Effector CD8-positive, alpha-beta T cell (primary cell): ENCODE measurements at places on chromosomes 12 and 14.

- DNase-seq = no peak
Measured at GRCh38 chr14:93153121-93153520, 31.6 kb downstream of the MOAP1 start.

DNA sequence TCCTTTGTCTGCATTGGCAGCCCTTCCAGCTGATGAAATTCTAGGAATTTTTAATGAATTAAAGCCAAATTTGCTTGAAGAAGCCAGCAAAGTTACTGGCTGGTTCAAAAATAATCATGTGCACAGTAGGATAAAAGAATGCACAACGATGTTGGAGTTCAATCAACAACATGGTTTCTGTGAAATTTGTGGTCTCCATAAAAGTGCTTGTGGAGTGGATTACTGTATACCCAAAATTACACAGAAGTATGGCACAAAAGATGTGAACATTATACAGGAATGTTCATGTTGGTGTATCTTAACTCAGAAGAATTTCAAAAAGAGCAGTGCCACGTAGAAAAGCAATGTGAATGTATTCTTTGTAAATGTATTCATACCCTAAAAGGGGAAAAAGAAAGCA lies 105.0 kb upstream of the METAP2 start:
- no peak for DNase-seq

DNA sequence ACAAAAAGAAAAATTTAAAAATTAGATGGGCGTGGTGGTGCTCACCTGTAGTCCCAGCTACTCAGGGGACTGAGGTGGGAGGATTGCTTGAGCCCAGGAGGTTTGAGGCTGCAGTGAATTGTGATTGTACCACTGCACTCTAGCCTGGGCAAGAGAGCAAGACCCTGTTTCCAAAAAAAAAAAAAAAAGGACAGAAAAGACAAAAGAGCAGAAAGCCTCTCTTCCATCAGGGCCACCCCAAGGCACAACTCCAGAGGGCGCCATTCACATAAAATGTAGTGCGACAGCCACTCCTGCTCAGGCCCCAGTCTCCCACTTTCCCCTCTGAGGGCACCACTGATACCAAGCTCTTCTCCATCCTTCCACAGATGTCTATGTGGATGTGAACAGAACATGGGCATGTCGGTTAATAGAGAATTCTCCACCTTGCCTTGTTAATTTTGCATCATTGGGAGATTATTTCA lies 41.8 kb downstream of the DGLUCY start:
- DNase-seq = no peak

DNA sequence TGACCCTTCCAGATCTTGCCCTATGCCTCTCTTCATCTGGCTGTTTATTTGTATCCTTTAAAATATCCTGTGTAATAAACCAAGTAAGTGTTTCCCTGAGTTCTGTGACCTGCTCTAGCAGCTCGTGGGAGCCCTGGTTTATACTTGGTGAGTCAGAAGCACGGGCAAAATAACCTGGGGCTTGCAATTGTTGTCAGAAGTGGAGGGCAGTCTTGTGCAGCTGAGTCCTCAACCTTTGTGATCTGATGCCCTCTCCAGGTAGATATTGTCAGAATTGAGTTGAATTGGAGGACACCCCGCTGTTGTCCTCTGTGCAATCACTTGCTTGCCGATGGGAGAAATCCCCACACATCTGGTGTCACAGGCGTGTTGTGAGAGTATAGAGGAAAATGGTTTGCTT lies 62.5 kb upstream of the PRICKLE1 start:
- no peak for DNase-seq

GRCh38 chr12:70919176-70919575 lies 1.4 kb downstream of the PTPRR start:
- DNase-seq = no peak

DNA sequence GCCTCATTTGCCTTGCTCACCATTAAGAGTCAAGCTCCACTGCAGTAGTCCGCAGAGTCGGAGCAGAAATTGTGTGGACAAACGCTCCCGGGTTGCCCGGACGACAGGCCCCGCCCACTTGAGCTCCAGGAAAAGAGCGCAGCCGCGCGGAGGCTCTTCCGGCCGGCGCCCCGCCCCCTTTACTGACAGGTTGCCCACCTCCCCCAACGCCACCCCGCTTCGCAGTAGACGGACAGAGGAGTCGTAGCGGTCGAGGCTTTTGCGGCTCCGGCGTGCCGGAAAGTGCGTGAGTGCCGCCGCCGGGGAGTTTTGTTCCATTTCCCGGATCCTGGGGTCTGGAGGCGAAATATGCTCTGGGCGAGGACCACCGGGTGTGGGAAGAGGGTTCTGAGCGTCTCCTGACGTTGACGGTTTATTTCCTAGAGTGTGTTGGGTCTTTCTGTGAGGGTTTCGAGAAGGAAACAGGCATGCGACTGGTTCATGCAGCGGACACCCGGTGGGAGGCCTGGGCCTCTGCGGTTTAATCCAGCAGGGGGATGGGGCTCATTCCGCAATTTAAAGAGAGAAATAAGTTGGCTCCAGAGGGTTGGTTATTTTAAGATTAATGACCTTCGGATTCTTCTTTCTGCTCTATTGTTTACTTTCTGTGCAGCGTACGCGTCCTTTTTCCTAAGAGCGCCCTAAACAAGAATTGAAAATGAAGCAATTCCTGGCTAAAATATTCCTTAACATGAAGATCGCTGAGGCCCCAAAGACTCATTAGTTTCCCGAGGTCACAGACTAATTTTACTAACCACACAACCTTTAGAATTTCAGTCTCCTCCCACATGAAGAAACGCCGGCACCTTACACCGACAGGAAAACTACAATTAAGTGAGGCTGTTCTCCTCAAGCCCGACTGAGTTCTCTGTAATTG lies at the start of the genes DNAI7 and ETFRF1:
TSS of gene DNAI7 (minus strand) at position 105 of the 916 bp plus-strand sequence. CDS start at position 23, 82 bp downstream.
TSS of gene ETFRF1 (plus strand) at position 182 of the 916 bp plus-strand sequence. CDS start 8,720 bp downstream, outside the sequence.
- DNase-seq = peak; percentile 94

DNA sequence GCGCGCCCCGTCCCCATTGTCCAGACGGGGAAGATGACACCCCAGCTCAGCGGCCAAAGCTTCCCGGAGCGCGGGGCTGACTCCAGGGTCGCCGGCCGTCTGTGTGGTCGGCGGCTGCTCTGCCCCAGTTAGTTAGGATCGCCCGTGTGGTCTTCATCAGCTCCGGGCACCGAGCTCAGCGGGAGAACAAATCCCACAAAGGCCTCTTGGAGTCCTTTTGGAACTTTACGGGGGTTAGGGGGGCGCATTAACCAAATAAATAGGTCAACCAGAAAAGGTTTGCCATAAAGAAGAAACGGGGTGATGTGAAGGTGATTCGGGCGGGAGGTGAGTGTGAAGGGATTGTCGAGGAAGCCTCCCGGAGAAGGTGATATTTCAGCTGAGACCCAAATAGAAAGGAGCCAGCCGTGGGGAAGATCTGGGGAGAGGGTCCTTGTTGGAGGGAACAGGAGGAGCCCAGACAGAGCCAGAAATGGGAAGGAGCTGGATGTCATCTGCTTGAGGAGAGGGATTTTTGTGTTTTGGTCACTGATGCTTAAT lies 697 bp downstream of the ATP6V0A2 start:
- DNase-seq = no peak

GRCh38 chr14:52318062-52318461 lies 4.0 kb downstream of the PTGER2 start:
- no peak for DNase-seq

DNA sequence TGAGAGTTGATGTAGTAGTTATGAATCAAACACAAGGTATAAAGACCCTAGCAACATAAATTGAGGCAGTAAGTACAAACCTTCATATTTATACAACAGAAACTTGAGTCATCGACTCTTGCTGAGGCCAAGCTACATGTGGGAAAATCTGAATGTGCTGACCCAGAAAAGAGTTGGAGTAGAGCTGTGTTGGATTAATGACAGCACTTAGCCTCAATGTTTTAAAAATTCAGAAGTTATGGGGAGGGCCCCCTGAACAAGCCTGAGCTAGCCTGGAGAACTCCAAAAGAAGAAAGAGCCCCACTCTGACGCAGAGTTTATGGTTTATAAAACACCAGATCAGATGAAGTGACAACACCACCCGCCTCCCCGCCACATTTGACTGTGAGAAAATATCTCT lies 100.0 kb downstream of the DUSP6 start:
- no peak for DNase-seq

GRCh38 chr14:29865299-29865698 lies 62.3 kb downstream of the PRKD1 start:
- DNase-seq = no peak

GRCh38 chr12:122422730-122423257 lies 325 bp upstream of the CLIP1 start:
- no peak for DNase-seq

- no peak for DNase-seq
Measured at GRCh38 chr12:122975790-122976647, 975 bp downstream of the OGFOD2 start.

- no peak for DNase-seq
Measured at GRCh38 chr14:79588398-79588797, 622.9 kb downstream of the DIO2 start.

DNA sequence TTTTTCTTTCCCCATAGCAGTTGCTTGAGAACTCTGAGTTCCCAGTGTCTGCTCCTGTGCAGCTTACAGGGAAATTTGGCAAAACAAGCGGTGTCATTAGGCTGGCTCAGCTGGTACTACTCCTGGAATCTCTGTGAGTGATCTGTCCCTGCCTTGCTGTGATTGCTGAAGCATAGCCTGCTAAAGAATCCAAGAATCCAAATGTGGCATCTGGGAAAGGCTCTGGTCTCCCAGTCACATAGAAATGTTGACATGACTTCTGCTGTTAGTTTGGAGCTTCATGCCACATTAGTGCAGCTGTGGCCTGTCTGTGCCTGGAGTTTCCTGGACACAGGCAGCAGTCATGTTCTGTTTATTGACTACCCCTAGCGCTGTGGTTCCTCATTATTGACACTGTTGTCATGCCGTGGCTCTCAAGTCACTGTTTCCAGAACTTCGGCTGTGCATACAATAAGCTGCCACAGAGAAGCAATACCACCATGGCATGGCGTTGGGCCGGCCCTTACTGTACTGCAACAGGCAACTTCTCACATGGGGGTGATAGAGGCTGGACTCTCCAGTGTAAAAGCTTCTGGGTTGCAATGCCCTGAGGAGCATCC lies 166.8 kb downstream of the MYRFL start:
- DNase-seq = no peak

- no peak for DNase-seq
Measured at GRCh38 chr12:119692997-119693396, 25.1 kb downstream of the PRKAB1 start.

DNA sequence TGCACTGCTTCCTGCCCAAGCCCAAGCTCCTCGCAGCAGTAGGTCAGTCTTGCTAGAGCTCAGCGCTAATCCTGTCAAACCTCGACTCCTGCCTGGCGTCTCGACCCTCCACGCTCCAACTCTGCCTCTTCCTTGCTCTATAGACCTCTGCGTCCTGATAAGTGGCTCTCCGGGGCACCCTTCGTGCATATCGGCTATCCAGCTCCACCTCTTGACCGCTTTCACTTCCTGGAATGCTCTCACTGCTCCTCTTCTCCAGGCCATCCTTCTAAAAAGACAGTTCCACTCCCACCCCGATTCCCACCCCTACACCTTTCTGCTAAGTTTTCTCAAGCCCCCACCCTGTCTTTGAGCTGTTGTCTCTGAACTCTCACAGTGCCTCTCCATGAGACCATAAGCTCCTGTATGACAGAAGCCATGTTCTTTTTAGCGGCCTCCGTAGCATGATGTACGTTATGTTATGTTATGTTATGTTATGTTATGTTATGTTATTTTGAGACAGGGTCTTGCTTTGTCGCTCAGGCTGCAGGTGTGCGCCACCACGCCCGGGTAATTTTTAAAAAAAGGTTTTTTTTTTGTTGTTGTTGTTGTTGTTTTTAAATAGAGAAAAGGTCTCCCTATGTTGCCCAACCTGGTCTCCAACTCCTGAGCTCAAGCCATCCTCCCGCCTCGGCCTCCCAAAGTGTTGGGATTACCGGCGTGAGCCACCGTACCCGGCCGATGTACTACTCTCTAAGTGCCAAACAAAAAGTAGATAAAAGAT lies 601 bp downstream of the COX14 start:
- DNase-seq = no peak

GRCh38 chr12:65168681-65169319 lies 583 bp upstream of the LEMD3 start:
- no peak for DNase-seq

- DNase-seq = no peak
Measured at GRCh38 chr14:28773176-28773575, 6.6 kb downstream of the FOXG1 start.

GRCh38 chr14:72401632-72402376 lies 469.6 kb downstream of the RGS6 start:
- peak; percentile 7 for DNase-seq

DNA sequence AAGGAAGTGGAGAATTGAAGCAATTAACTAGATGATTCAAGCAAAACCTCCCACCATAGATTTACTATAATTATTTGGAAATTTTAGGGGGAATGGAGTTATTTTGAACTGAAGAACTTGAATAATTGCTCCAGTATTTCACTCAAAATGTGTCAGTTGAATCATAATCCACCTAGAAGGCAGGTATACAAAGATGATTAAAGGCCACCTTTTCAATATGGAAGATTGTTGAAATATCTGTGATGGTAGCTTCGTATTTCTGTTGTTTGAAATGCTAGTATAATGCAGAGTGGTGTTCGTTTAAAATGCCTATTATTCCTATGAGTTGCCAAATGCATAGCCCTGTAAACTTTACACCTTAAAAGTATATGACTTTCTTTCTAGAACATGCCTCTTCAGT lies 3.1 kb downstream of the HMGA2 start:
- DNase-seq = no peak

- no peak for DNase-seq
Measured at GRCh38 chr14:33457617-33458016, 493.3 kb downstream of the EGLN3 start.

- DNase-seq = no peak
Measured at GRCh38 chr12:103462675-103463074, 33.1 kb downstream of the C12orf42 start.

- DNase-seq = no peak
Measured at GRCh38 chr12:48446161-48446776, 26.1 kb upstream of the ANP32D start.

DNA sequence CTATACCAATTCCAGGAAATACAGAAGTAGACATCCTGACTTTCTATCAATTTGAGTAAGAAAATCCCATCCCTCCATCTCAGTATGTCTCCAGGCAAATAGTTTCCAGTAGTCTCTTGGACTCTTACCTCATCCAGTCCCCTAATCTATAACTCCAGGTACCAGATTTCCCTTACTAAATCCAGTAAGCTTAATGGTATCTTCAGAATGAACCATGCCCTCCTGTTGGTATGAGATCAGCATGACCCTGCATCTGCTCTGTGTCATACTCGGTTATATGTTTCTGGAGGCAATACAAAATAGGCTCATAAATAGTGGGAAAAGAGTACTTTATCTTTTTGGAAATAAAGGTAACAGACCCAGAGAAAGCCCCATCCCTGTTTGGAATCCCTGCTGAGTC lies 18.4 kb downstream of the PIGH start:
- DNase-seq = no peak
